ENCODE measurements at places on chromosomes 12 and 14.

DNA sequence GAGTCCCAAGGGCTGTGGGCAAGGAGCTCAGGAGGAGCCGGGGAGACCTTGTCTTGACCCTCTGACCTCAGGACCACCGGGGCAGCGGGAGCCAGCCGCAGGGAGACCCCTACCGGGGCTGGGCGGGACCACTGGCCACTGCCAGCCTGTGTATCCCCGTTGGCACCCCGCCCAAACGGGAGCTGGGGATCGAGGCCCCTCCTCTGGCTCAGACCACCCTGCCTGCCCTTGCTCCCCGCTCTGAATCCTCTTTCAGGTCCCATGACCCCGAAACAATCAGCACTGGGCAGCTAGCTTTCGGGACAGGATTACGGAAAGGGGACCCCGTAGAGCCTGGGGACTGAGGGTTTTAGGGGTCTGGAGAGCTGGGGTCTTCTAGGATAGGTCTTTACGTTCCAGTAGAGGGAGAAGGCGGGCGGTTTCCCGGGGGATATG lies 1.3 kb downstream of the GLI1 start:
- DNase-seq: no peak

GRCh38 chr12:51131745-51132521 lies 41.0 kb downstream of the TFCP2 start:
- no peak for DNase-seq

DNA sequence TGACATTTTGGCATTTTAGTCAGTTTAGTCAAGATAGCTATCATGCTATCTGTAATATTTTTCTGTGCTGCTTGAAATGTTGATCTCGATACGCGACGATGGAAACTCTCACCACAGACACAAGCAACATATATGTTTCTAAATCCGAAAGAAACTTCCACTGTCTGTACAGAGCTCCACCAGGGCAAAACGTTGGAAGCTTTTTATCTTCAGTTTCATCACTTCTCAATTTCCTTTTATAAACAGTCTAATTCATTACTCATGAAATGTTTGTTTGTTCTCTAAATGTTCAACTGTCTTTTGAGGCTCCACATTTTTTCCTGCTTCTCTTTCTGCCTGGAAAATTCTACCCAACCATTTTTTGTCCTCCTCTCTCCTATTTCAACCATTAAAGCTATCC lies 737.6 kb downstream of the SLC16A7 start:
- no peak for DNase-seq

- no peak for DNase-seq
These were observed 249.9 kb downstream of the DAD1 start for GRCh38 chr14:22338917-22339715.

DNA sequence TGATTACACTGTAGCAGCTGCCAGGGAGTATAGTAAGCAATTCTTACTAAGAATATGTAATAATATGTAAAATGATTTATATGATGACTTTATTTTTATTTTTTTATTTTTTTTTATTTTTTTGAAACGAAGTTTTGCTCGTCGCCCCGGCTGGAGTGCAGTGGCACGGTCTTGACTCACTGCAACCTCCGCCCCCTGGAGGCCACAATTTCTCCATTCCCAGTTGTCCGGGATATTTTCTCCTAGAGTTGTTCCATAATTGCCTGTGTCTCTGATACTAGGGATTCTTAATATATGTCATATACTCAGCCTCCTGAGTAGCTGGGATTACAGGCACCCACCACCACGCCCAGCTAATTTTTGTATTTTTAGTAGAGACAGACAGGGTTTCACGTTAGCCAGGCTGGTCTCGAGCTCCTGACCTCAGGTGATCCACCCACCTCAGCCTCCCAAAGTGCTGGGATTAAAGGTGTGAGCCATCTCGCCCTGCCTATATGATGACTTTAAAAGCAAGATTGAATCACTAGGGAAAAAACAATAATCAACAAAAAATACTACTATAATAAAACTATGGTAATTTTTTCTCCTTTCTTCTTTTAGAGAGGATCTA lies 12.2 kb upstream of the ITPR2 start:
- DNase-seq: no peak

- no peak for DNase-seq
These were observed 30.0 kb upstream of the OR4E1 start for GRCh38 chr14:21703357-21704326.

DNA sequence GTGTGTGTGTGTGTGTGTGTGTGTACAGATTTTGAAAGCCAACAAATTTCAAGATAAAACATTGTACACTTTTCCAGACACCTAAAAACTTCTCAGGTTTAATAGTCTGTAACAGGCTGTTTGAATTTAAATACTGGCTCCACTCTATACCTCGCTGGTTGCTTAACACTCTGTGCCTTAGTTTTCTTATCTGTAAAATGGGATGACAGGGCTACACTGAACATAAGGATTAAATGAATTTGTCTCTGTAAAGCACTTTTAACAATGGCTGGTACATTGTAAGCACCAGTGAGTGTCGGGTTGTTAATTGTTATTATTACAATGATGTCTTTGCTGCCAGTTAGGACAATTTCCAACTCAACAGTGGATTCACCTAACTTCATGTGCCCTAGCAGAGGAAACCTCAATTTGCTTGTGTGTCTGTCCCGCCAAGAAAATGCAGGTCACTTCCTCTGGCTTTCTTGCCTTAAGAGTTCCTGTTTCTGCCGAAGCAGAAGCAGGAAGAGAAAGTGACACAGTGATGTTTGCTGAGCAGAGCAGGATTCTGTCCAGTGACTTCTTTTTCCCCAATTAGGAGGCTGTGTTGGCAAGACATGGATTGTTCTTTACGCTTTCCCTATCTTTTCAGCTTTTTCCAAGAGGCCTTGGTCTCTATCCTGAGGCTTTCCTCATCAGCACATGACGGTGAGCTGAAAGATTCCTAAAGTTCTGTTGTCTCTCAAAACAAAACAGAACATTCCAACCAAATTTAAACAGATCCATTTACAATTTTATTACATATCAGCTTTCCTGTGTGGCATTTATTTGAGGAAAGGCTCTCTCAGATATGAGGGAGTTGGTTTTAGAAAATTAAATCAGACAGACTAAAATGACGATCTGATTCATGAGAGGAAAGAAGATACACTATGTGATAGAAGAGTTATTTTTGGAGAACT lies 154.1 kb upstream of the ATP2B1 start:
- peak; percentile 82 for DNase-seq

- DNase-seq: no peak
These were observed 1392.4 kb upstream of the TMEM132C start for GRCh38 chr12:126874427-126875026.

DNA sequence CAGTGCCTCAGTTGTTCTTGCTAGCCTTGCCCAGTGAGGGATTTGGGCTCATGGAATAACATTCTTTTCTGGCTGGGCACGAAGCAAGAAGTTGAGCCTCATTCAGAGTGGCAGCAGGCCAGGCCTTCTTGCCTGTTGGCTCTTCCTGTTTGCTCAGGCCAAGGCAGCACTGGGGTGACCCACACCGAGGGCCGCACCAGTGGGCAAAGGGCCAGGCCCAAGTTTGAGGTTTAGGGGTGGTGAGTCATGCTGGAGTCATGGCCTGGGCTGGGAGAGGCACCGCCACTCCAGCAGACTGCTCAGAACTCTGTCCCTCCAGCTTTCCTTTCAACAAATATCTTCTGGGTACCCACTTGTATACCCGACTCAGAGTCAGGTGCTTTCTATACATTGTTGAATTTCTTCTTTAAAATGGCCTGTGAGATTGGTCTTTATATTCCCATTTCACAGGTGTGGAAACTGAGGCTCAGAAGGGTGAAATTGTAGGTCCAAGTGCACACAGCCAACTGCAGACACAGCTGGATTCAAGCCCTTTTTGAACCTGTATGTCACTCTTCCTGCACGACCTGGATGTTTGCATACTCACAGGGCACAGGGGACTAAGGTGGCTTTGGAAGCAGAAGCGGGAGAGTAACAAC lies 279.4 kb downstream of the FOXN3 start:
- peak; percentile 66 for DNase-seq

DNA sequence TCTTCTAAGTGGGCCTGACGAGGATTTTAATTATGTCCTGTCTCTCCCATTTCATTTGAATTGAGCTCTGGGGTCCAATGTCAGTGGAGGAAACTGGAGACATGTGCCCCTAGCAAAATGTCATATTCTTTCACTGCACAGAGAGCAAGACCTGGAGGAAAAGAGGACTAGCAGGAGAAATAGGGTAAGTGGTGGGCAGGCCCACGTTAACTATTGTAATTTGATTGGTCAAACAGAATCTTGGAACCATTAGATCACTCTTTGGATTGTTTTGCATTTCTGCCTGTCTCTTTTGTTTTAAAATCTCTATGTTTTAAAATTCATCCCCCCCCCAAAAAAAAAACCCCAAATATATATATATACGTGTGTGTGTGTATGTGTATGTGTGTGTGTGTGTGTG lies 113.9 kb upstream of the PELI2 start:
- no peak for DNase-seq

GRCh38 chr14:64137657-64138290 lies 156.4 kb downstream of the ESR2 start:
- DNase-seq: no peak

GRCh38 chr12:106429043-106429552 lies 71.5 kb downstream of the POLR3B start:
- DNase-seq: no peak

DNA sequence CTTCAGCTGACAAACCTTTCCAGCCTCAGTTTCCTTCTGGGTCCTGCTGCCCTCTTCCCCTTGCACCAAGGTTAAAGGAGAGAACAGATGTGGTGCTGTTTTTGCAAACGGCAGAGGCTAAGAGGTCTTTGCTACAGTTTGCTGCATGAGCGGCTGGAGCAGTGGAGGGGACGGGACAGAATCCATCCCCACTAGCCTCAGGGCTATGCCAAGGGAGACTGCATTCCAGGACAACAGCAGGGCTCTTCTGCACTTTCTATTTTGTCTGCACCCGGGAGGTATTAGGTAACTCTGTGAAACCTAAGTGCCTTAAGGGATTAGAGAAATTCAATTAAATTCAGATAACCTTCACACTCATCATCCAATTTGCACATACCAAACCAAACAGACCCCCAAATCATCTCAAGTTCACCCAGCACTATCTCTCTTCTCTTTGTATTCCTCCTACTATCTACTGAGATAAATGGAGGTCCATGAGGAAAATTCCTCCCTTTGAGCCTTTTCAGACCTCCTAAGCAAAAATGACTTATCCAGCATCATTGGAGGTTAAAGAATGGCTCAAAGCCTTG lies 103.8 kb upstream of the VRK1 start:
- DNase-seq: no peak

DNA sequence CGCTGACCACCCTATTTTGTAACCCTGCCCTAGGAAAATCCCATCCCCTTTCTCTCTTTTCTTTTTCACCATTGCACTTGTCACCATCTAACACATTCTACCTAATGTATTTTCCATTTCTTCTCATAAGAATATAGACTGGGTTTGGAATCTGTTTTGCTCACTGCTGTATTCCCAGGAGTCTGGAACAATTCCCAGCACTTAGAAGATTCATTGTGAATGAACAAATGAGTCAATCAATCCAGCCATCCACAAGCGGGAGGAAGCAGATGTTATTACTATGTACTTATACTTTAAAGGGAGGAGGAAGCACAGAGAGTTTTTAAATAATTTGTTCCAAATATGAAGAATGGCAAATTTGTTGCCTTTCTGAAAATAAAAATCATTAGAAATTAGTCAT lies 142.1 kb downstream of the KIF21A start:
- DNase-seq: no peak

DNA sequence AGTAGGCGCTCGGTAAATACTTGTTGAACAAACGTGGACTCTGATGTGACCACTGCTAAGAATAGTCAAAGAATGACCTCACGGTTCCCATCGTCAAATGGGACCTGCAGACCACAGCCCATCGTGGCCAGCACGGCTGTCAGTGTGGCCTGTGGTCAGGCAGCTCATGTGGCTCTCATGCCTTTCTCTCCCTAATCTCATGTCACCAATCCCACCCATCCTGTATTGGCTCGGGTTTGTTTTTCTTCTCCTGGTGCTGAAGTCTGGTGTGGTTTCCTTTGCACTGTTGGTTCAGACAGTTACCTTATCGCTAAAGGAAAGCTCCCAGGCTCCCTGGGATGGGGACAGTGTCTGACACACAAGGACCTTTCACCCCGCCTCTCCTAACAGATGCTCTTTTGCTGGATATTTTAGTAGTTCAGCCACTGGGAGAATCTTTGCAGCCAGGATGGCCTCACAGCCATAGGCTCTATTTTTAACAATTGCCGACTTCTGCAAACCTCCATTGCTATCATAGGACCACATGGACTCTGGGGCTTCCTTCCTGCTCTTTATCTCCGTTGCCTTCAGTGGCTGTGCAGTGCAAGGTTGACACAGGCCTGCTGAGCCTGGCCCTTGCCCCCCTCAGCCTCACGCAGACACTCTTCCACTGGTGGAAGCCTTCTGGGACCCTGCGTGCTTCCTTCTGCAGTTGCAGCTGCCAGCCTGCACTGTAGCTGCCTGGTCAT lies 293.1 kb upstream of the FKBP4 start:
- peak; percentile 80 for DNase-seq

- no peak for DNase-seq
These were observed 17.8 kb upstream of the PPP2R5C start for GRCh38 chr14:101743701-101744100.

GRCh38 chr12:113149361-113150150 lies at the start of gene CFAP73:
CFAP73 (plus strand) TSS chr12:113149724; CDS start chr12:113149858, 134 bp downstream.
- DNase-seq: no peak

DNA sequence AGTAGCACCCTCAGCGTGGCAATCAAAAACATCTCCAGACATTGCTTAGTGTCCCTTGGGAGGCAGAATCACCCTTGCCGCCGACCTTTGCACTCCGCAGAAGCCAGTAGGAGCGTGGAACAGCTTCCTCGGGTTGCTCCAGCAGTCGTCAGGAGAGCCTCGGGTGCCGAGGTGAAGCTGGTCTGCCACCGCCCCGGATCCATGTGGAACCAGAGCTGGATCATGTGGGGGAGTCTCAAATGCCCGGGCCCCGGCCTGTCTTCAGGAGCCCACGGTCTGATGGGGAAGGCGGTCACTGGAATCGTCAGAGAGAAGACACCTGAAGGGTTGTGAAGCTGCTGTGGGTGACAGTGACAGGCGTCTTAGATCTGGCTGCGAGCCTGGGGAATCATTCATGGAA lies 14.3 kb downstream of the MVK start:
- no peak for DNase-seq

- no peak for DNase-seq
These were observed 303.3 kb downstream of the MED13L start for GRCh38 chr12:115973968-115974724.

DNA sequence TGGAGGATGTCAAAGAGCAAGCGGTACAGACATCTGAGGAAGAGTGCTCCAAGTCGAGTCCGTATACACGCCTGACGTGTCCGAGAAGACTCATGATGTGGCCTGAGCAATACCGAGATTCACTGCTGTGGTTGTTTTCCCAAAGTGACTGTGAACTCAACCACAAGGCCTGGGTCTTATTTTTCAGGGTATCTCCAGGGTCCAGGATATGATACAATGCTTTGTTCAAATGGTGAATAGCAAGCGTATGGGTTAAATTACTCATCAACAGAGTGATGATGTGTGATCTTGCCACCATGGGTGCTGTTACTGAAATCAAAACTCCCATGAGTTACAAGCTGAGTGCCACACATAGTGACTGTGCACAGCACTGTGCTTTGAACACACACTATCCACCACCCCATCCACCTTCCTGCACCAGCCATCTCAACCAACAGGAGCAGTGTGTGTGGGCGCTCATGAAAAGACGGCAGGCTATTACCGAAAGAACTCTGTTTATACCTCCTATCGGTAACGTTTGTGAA lies 109.6 kb downstream of the BCAT1 start:
- peak; percentile 6 for DNase-seq

Data from bone marrow (tissue), 2 donors.